Bronchial epithelial cell (primary cell): ENCODE measurements at places on chromosomes 2 and 18.

- DNase-seq = peak; percentile 55
These were observed 552.9 kb downstream of the TDRD15 start for GRCh38 chr2:21676676-21677075.

DNA sequence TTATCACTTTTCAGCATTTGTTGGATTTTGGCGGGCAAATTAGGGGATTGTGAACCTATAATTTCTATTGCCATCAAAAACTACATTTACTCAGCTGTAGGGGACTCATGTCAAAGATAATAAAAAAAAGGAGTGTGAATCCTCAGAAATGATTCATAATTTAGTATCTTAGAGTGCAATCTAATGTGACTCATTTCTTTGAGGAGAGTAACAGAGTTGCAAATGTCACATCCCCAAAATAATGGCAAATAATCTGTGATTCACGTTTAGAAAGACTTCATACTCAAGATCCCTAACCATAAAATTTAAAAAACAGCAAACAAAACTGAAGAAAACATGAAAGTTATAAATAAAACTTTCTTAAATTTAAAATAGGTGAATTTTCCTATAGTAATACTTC, 373.0 kb downstream of the CDH2 start:
- DNase-seq = peak; percentile 41

DNA sequence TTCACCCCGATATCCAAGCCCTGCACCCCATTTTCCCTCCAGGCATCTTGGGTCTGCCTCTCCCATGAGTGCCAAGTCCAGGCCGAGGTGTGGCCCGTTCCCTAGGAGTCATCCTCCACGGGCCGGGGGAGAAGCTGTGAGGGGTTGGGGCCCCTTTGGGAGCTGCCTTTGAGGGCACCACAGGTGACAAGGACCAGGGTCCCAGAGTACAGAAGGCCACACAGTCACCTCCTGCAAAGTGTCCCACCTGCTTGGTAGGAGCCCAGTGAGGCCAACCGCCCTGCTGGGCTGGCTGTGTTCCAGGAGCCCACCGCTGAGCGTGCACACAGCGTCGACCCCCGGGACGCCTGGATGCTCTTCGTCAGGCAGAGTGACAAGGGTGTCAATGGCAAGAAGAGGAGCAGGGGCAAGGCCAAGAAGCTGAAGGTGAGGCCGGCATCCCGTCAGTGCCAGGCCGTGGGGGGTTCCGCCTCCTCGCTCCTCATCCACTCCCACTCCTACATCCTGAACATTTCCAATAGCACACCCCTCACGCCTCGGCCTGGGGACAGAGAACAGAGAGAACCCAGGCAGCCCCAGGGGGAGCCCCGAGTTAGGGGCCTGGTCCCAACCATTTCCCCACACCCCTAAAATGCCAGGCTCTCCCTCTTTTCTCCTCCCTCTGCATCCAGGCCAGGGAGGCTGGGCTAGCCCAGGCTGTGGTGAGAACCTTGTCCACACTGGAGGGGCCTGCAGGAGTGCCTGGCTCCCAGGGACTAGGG, 2.7 kb downstream of the ERFE start:
- no peak for DNase-seq

- DNase-seq = no peak
These were observed 68.3 kb downstream of the B3GNT2 start for GRCh38 chr2:62264186-62264585.

DNA sequence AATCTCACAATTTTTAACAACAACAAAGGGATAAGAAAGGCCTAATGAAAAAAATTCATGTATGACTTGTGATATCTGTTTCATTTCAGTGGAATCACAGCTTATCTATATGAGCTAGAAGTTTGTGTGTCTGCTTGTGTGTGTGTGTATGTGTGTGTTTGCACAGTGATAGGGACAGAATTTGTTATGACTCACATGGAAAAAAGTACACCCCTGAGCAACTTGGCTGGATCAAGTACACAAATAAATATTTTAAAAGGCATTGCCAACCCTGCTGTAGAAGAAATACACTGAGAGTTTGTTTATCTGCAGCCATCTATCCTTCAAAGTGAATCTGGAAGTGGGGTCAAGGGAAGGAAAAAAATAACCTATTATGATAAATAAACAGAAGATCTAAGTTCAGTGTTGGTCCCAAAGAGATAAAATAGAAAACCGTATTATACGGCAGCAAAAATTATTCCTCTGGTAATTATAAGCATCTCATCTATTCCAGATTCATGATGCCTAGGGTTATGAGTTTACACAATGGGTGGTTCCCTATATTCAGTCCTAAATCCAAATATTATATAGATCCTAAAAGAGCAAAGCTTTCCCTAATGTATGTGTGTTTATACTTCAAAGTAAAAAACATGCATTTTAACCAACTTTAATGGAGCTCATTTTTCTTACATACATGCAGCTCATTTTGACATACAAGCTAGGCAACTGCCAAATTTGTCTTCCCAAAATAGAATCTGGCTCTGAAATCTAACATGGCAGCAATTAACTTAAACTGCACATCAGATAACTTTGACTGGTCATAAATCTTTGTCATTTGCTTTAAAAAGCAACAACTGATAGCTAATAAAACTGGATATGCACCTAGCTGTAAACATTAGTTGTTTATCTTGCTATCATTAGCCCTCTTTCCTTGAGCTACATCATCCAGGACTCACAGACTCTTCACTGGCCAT, 420.6 kb downstream of the IRS1 start:
- peak; percentile 61 for DNase-seq

DNA sequence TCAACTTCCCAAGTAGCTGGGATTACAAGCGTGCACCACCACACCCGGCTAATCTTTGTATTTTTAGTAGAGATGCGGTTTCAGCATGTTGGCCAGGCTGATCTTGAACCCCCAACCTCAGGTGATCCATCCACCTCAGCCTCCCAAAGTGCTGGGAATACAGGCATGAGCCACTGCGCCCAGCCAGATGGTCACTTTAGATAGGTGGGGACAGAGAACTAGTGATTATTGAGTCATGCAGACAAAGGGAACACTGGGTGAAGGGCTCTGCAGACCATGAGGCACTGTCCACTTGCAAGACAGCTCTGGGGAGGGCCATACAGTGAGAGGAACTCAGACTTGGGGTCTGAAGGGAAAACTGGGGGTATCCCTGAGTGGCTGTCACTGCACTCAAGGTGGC, 58.4 kb upstream of the POMC start:
- DNase-seq = no peak

GRCh38 chr2:99708231-99708630, 218.4 kb upstream of the REV1 start:
- no peak for DNase-seq

DNA sequence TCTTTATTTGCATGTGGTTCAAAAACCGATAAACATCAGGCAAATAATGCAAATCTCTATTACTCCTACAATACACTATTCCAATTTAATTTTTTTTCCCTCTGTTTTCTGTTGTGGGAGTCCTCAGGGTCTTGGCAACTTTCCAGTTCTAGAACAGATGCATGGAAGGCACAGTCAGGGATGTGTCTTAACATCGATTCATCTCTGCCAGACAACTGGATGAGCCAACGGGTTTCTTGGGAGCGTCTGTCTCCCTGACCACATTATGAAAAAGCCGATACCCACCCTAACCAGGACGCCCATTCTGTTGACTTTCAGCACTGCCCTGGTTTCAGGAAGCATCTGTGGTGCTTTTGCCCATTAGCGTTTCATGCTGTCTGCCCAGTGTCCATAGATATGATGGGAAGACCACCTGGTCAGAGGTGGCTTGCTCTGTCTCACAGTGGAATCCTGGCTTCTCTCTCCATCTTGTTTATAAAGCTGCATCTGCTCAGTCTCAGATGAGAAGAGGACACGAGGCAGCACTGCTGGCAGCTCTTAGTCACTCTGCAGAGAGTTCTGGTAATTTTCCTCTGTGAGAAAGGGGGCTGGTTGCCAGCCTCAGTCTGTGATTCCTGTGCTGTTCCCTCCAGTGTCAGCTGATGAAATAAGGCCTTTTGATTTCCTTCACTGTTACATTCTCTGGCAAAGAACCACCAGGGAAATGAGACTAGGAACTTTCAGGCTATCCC, 57.9 kb upstream of the KCNE4 start:
- no peak for DNase-seq

GRCh38 chr2:54558188-54559005, 102.3 kb downstream of the SPTBN1 start:
- peak; percentile 73 for DNase-seq

GRCh38 chr2:212311807-212312404, 226.7 kb downstream of the ERBB4 start:
- DNase-seq = no peak

GRCh38 chr18:21653361-21653760, 41.2 kb downstream of the SNRPD1 start:
- no peak for DNase-seq

DNA sequence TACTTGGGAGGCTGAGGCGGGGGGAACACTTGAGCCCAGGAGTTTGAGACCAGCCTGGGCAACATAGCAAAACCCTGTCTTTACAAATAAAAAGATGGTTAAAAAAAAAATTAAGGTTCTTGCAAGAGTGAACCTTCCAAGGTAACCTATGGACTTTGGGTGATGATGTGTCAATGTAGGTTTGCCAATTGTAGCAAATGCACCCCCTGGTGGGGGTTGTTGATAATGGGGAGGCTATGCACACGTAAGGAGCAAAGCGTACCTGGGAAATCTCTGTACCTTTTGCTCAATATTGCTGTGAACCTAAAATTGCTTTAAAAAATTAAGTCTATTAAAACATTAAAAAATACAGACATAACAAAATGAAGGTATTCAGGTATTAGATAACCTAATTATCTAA, 70.4 kb downstream of the CWC22 start:
- DNase-seq = peak; percentile 50

- DNase-seq = peak; percentile 67
These were observed 97.9 kb upstream of the DLX2 start for GRCh38 chr2:172200495-172201085.

DNA sequence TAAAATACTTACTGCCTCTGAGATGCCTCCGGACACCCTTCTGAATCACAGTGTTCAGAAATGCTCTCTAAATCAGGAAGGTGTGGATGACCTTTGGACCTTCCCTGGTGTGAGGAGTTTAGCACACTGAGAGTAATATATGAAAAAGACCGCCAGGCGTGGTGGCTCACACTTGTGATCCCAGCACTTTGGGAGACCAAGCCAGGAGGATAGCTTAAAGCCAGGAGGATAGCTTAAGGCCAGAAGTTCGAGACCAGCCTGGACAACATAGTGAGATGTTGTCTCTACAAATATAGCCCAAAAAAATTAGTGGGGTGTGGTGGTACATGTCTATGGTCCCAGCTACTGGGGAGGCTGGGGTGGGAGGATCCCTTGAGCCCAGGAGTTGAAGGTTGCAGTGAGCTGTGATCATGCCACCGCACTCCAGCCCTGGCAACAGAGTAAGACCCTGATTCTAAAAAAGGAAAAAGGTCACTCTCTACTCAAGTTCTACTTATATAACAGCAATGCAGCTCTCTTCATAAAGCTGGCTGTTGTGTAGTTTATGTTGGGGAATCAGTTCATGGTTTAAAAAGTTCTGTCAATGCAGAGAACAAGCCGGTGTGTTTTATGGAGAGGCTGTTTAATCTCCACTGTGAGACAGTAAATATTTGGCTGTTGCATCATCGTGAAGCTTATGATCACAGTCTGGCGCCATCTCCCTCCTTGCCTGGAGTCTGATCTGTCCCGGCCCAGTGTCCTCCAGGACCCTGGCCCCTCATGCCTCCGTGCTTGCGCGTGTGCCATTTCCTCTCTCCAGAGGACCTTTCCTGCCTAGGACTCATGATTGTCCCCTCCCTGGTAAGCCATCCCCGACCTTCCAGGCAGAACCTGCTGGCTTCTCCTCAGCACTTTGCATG, 184.5 kb downstream of the FAM210A start:
- no peak for DNase-seq

GRCh38 chr2:169036736-169037440, 5.8 kb upstream of the ABCB11 start:
- DNase-seq = peak; percentile 75

GRCh38 chr2:72254831-72255451, 107.3 kb upstream of the CYP26B1 start:
- no peak for DNase-seq

DNA sequence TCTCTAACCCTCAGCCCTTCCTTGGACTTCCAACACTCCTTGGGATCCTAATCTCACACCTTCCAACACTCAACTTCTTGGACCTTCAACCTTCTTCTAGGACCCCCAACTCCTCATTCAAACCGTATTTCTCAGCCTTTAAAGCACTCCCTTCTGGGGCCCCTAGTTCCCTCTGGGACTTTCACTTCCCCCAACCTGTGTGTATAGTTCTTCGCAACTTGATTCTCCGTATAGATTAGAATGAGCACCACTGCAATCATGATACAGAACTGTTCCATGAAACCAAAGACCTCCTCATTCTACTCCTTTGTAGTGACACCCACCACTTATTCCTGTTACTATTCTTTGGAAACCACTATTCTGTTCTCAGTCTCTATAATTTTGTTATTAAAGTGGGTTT, 62.0 kb upstream of the NFU1 start:
- DNase-seq = no peak

DNA sequence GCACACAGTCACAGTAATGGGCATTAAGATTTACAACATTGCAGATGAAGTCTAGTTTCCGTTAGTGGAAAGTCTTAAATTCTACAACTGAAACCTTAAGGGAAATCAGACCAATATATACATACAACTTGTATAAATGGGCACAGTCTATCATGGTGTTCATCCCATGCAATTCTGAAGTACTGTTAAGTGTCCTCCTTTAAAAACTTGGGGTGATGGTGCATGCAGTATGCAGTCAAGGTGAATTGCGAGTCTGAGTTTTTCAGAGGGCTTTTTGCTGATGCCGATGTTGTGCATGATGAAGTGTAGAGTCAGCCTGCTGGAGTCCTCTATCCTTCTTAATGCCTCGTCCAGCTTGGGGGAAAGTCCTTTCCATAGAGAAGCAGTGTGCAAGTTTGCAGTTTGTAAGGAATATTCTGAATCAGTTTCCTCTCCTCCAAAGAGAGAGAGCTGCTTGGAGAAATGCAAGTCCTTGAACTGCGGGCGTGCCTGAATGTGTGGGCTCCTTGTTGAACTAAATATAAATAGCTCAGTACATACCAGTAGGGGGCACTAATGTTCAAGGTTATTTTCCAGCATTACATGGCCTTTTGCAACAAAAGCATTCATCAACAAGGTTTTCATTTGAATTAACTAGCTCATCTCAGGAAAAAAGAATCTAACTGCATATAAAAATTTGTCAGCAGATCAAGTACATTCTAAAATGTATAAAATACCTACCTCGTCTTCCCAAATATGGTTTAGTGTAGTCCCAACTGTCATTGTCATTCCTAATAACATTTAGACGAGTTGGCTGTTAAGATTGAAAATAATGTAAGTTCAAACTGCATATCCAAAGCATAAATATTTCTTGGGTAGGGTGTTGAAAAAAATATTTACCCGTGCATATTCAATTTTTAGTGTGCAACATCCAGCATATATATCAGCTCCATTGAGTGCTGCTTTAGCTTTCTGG, 21.3 kb downstream of the HNRNPLL start:
- peak; percentile 76 for DNase-seq

DNA sequence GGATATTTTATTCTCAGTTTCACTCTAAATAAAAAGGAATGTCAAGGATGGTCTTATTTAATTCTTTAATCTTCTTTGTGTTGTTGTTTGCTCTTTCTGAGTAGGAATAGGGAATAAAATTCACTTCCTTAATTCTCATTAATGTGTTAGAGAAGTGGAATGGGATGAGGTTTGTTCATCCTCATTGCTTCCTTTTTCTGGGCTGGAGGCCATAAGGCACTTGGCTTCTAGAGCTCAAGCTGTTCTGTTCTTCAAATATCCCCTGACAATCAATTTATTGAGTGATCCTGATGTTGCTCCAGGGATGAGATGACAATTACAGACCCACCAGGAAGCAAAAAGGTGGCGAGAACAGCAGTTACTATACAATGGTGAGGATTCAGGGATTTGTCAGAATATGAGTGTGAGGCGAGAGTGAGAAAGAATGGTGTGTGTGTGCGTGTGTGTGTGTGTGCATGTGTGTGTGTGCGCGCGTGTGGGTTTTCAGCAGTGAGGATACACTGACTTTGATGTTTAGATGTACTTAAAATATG, 557.6 kb upstream of the FANCL start:
- DNase-seq = no peak
